ENCODE measurements at places on chromosomes 4 and X.

GRCh38 chrX:77749695-77750094 lies 36.3 kb downstream of the ATRX start:
- DNase-seq, result no peak

- no peak for DNase-seq
Observed at GRCh38 chr4:7003879-7004240, 39.3 kb upstream of the TADA2B start.

- DNase-seq, result no peak
Observed at GRCh38 chr4:181121733-181122132, 1121.5 kb upstream of the TENM3 start.

- DNase-seq, result no peak
Observed at GRCh38 chrX:111098874-111099273, 2.9 kb downstream of the PAK3 start.

DNA sequence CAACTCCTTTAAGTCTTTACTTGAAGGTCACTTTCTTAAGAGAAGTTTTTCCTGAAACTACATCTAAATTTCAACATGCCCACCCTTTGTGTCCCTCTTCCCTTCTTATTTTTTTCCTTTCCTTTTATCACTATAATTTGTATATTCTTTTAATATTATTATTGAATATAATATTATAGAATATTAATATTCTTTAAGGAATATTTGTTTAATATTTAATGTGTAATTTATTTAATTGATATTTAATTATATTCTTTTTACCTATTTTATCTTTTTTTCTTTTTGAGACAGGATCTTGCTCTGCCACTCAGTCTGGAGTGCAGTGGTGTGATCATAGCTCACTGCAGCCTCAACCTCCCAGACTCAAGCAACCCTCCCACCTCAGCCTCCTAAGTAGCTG lies 114.8 kb downstream of the KDR start:
- DNase-seq, result no peak

- no peak for DNase-seq
Observed at GRCh38 chrX:154419688-154420401, 8.5 kb downstream of the TAFAZZIN start.

GRCh38 chrX:118525174-118525730 lies 29.6 kb downstream of the DOCK11 start:
- DNase-seq, result no peak

GRCh38 chrX:150569155-150569477 lies 695 bp downstream of the MTM1 start:
- DNase-seq, result no peak

DNA sequence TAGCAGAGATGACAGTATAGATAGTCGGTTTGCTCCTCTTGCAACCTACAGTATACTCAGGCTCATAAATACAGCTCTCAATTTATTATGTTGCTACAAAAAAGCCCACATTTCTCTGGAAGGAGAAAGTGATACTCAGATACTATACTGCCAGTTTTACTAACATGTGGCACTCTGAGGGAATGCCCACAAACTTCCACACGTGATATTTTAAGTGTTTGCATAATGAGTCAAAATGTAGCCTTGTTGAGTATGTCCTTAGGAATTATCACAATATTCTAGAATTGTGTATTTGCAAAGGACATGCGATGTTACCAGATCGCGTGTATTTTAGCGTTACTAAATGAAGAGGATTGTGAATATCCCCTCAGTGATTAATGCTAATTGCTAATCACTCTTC lies 929.1 kb downstream of the STIM2 start:
- DNase-seq, result no peak

DNA sequence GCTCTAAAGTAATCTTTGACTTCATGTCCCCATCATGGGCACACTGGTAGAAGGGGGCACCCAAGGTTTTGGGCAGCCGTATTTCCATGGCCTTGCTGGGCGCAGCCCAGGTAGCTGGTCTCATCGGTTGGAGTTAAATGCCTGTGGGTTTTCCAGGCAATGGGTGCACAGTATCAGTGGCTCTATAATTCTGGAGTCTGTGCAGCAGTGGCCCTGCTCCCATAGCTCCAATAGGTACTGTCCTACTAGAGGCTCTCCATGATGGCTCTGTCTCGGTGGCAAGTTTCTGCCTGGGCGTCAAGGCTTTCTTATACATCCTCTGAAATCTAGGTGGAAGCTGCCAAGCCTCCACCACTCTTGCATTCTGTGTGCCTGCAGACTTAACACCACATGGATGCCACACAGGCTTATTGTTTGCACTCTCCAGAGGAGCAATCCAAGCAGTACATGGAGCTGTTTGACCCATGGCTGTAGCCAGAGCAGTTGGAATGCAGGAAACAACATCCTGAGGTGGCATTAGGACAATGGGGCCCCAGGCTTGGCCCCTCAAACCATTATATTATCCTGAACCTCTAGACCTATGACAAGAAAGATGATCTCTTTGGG lies 60.5 kb upstream of the UGT8 start:
- DNase-seq, result no peak

GRCh38 chrX:73262991-73263390 lies 48.3 kb upstream of the NAP1L2 start:
- DNase-seq, result no peak

DNA sequence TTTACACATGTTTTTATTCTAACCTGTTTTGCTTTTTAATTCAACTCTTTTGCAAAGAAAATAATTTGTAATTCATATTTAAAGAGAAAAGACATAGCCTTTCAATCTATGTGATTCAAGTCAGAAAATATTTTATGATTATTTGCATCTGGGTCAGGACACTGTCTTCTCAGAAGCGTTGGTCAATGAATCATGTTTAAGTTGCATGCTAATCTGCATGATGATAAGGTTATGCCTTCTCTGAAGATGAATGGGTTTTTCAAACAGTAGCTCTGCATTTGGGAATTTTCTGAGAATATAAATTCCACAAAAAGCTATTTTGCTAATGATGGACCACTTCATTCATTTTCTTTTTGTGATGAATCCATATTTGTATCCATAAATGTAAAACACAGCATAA lies 282.5 kb downstream of the TMA16 start:
- DNase-seq, result no peak

DNA sequence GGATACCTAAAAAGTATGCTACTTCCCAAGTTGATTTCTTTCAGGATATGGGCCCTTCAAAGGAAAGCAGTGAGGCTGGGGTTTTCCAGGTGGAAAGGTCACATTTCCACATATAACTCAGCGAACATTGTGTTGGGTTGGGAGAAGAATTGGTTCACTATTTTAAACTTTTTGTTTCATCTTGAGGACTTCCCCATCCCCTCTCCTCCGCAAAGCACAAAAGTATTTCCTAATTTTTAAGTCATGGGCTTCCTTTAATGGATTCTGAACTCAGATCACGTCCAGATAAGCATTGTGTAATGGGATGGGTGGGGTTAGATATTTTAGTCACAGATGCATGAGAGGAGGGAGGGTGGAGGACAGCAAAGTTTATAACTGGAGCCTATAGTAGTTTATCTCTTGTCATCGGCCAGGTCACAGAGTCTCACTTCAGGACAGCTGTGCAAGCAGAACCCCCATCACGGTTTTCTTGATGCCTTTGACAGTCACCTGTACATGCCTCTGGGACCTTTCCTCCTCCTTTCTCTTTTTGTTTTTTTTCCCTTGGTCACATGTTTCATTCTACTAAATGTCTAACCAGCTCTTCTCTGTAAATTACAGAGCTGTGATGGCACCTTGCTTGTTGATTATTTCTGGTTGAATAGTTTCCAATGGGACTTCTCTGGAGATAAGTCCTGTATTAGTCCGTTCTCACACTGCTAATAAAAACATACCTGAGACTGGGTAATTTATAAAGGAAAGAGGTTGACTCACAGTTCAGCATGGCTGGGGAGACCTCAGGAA lies 115.4 kb downstream of the PTTG2 start:
- no peak for DNase-seq

DNA sequence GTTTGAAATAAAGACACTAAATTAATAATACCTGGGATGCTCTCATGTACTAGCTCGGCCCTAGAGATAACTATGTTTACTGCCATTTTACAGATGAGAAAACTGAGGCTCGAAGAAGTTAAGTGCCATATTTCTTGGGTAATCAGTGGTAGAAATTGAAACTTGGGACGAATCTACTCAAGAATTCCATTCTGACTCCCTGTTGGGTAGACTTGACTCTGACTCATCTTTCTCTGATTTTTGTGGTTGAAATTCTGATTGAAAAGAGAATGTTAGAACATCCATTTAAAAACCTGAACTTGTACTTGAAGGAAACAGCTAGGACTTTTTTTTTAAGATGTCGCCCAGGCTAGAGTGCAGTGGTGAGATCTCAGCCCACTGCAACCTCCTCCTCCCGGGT lies 50.1 kb upstream of the NSUN7 start:
- no peak for DNase-seq

DNA sequence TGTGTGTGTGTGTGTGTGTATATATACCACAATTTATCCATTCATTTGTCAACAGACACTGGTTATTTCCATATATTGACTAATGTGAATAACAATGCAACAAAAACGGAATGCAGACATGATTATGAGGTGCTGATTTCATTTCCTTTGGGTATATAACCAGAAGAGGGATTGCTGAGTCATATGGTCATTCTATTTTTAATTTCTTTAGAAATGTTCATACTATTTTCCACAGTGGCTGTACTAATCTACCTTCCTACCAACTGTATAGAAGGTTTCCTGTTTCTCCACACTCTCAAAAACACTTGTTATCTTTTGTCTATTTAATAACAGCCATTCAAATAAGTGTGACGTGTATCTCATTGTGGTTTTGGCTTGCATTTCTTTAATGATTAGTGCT lies 269.9 kb downstream of the OPHN1 start:
- DNase-seq, result no peak

DNA sequence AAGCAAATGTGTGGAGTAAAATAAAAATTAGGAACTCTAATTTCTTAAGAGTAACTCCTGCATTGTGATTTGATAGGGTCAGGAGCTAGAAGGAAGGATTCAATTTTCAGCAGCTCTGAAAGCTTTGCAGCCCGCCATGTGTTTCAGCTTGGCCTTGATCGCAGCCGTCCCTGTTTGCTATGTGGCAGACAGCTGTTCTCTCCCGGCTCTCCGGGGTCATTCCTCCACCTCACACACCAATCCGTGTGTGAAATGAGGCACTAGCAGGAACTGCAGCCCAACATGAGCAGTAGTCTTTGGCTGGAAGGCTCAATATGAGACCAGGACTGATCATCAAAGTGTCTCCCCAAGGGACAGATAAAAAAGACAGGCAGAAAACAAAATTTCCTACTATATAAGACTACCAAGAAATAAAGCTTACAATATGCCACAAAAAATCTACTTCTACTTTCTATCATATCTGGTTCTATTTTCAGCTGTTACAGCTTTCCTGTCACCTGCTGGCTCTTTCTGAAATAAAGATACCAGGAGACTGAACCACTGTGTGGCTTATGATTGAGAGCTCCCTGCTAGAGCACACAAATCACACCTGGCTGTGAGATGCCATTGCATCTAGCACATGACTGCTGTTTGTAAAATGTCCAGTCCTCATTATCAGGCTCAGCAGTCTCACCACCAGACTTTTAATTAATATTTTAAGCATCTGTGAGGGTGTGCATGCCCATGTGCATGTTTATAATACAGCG lies 44.1 kb upstream of the SEC24B start:
- DNase-seq, result no peak

DNA sequence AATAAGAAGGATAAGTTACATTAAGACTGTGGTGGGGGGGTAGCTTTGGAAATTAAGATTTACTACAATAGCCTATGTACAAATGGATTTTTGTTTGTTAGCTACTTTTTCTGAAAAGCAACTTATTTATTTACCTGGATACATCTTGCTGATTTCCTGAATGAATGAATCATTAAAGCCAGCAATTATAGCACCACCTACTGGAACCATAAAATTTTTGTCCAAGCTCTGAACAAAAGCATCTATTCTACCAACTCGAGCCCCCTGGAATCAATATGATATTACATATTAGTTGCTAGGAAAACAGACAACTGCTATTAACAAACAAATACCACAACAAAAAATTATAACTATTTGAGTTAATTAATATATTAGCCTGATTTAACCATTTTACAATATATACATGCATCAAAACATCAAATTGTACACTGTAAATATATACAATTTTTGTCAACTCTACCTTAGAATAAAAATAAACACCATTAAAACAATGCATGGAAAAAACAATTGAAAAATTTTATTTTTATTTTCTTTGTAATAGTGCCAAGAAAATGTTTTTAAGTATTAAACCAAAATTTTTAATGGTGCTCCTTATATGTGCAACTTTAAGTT lies 15.3 kb downstream of the SEPSECS start:
- DNase-seq, result no peak

DNA sequence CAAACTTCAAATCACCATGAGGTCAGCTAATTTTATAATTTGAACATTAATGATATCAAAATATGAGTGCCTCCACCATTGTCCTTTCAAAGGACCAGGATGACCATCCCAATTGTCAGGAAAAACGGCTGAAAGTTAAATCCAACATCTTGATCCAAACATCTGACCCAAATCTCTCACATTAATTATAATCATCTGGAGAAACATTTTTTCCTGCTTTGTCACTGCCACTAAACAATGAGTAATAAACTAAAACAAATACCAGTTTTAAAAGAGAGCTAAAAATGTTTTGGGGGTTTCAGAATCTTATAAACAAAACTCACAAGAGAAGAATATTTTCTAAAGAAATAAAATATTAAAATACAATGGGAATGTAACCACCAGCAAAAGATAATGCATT lies 45.7 kb upstream of the NDST4 start:
- DNase-seq, result no peak

GRCh38 chrX:78106651-78106986 lies 2.6 kb downstream of the PGK1 start:
- no peak for DNase-seq

DNA sequence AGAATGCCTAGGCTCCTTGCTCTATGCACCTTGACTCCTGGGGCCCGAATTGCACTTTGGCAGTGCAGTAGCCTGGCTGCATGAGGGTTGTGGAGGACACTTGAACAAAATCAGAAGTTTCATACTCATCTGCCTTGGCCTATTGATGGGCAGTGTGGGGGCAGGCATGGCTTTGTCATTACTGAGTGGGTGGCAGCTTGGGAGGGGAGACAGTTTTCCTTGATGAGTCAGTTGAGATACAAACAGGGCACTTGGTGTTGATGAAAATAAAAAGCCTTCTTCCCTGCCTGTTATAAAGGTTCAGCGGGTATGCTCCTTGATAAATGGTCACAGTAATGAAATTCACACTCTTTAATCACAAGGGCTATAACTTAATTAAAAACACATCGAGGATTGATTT lies 126.8 kb upstream of the MAMLD1 start:
- no peak for DNase-seq

GRCh38 chr4:159206427-159206871 lies 103.6 kb downstream of the RAPGEF2 start:
- DNase-seq, result no peak

DNA sequence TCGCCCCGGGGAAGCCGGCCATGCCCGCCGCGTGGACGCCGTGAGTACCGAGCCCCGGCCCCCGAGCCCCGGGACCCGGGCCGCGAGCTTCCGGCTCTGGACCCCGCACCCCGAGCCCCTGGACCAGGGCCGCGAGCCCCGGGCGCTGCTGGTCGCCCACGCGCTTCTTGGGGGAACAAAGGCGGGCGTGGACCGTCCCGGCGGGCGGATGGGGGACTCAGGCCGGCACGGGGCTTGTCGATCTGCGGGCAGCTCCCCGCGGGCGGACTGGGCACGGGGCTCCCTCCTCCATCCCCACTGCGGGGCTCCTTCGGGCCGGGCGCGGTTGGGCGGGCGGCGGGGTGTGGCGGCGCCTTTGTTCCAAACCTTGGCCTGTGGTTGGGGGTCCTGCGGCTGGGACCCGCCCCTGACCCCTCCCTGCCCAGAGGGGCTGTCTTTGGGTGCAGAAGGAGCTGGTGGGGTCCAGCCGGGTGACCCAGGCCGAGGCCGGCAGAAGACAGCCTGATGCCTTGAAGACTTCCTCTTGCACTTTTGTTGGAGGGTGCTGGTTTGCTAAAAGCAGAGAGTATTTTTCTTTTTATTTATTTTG lies 25.2 kb upstream of the ADD1 start:
- DNase-seq, result no peak

All from activated CD8-positive, alpha-beta memory T cell treated with anti-CD3 and anti-CD28 coated beads for 48 hours (primary cell).